NCI-H460 (cell line): ENCODE measurements at places on chromosomes 3 and 15. TPM values are rescaled to one million over a fixed set of nuclear protein-coding genes. Genes with fewer than 3 reads are reported as not detected.

- no peak for DNase-seq
These were observed 43.5 kb upstream of the SSR3 start for GRCh38 chr3:156598413-156598812.

Gene CCRL2
- total RNA-seq: not detected in 2 replicates

- no peak for DNase-seq
These were observed 213.4 kb upstream of the SLC2A2 start for GRCh38 chr3:171239757-171240503.

DNA sequence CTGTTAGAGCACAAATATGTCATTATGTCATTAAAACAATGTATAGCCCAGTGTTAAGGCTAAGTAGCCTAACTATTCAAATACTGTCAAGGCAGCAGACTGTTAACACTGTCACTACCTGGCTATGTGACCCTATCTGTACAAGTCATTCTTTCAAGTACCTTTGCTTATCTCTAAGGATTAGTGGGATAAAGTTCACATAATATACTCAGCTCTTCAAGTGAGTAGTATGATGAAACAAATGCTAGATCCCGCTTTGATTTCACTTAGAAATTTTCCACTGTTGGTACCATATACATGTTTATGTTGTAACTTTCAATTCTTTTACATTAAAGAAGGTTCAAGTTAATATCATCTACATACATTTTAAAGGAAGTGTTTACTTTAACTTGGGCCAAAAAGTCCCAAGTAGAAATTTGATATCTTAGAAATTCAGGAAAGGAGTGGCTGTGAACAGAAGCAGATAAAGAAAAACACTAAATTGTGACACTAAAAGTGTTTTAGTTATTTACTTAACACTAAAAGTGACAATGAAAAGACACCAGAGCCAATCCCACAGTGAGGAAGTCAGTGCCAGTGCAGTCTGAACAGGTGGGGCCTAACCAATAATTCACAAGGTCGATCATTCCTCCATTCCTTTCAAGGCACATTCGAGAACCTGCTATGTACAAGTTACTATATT, 4.8 kb upstream of the RFX7 start:
- no peak for DNase-seq

- DNase-seq: no peak
These were observed 103.4 kb upstream of the FHIT start for GRCh38 chr3:61354604-61355003.

- no peak for DNase-seq
These were observed 655 bp upstream of the TSPAN3 start for GRCh38 chr15:77071305-77072223.

DNA sequence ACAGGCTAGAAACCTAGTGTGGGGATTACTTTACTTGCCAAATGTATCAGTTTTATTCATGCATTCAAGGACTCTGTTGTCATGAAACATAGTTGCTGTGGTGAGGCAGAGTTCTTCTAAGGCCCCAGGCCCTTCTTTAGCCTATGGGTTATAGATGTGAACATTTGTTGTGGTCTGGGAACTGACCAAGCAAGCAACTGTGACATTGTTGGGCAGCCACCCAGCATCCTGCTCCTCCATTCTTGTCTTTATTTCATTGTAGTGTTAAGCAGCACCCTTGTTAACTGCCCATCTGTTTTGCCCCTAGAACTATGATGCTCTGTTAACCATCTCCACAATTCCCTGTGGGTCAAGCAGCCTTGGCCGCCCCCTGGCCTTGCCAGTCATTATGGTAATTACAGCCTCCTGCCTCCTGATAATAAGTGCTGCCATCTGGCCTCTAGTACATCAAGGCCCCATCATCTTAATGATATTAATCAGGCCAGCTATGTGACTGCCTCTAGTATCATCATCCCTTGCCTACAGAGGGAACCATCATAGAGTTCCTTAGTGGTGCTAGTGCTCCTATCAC, 12.2 kb upstream of the IFT57 start:
- no peak for DNase-seq
